ENCODE measurements at places on chromosomes 11 and 22. TPM values are rescaled to one million over a fixed set of nuclear protein-coding genes. Genes with fewer than 3 reads are reported as not detected.
A peak's percentile ranks its signal among the peaks of the same experiment; 100 is the strongest.

DNA sequence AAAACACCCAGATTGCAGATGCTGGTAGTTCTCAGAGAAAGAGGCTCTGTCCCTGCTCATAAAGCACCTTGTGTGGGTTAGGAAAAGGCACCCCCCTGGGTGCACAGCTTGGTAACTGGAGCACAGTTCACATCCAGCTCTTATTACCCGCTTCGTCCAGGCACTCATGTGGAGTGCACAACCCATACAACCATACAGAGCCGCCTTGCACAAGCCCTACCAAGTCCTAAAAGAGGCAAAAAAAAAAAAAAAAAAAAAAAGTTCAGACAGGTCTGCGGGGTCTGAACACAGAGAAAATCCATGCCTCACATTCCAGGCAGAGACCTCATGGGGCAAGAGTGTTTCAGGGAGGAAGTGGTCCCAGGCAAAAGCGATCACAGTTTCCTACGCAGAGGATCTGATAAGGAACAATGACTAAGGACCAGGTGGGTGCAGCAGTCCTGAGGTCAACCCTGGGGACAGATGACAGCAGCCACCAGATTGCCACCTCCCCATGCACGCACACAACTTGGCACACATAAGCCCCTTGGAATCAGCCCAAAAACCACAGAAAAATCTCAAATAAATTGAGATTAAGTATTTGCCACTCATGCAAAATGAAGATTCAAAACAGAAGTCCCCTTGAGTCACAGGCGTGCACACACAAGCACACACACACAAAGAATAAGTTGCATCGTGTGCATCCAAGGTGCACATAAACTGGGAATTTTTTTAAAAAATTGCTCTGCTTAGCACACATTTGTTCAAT, 12.3 kb downstream of the MB start:
- peak; percentile 45 for DNase-seq

Gene AASDHPPT
- 39.4 TPM for total RNA-seq

Gene APOA5
- total RNA-seq: not detected

Gene TYR
- not detected for total RNA-seq

- no peak for DNase-seq
Measured at GRCh38 chr22:27537501-27537900, 264.1 kb downstream of the MN1 start.

DNA sequence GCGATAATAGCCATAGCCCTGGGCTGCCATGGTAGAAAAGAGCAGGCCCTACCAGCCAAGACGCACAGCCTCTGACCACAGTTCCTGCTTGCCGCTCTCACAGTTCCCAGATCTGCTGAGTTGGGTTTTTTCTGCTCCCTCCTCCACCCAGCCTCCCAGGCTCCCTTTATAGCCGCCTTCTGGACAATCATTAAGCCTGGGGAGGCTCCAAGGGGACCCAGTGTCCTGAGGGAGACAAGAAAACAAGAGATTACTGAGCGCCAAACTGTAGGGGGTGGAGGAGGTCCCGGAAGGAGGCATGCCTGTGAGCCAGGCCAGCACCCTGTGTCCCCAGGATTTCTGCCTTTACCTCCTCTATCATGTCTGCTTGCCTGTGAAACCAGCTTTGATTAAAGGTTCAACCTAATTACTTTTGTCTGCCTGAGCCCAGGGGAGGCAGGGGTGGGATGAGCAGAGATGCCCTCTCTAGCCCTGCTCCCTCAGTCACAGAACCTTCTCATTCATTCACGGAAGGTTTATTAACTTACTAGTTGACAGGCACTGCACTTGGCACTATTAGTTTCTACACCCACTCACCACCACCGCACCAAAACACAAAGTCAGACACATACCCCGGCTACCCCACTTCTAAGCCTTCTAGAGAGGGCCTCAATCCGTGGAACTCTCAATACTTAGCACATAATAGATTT, 1.2 kb downstream of the SLC37A4 start:
- peak; percentile 72 for DNase-seq

DNA sequence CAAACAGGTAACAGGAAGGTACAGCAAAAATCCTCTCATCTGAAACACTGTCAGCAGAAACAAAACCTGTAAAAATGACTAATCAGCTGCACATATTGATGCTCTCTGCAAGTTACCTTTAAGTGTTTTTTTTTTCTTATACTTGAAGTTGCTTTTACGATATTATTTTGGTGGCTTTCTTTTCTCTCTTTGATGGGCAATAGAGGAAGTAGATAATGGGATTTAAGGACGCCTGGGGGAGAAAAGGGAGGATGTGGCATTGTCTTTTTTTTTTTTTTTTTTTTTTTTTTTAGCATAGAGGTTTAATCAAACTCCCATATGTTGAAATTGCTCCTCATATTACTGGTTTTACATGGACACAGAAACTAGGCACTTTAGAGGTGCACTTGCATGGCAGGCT, 11.4 kb upstream of the ADSL start:
- DNase-seq: no peak

GRCh38 chr11:132052904-132053303, 682.5 kb downstream of the NTM start:
- DNase-seq: no peak

GRCh38 chr11:28232649-28233048, 124.5 kb downstream of the METTL15 start:
- DNase-seq: no peak
